Right atrium auricular region (tissue), 2 donors: ENCODE measurements at places on chromosomes 3 and 15. TPM values are rescaled to one million over a fixed set of nuclear protein-coding genes. Genes with fewer than 3 reads are reported as not detected.

- DNase-seq, result no peak
Measured at GRCh38 chr3:42367903-42368302, 42.5 kb downstream of the LYZL4 start.

GRCh38 chr3:179750720-179751328, 98.0 kb downstream of the USP13 start:
- no peak for DNase-seq

DNA sequence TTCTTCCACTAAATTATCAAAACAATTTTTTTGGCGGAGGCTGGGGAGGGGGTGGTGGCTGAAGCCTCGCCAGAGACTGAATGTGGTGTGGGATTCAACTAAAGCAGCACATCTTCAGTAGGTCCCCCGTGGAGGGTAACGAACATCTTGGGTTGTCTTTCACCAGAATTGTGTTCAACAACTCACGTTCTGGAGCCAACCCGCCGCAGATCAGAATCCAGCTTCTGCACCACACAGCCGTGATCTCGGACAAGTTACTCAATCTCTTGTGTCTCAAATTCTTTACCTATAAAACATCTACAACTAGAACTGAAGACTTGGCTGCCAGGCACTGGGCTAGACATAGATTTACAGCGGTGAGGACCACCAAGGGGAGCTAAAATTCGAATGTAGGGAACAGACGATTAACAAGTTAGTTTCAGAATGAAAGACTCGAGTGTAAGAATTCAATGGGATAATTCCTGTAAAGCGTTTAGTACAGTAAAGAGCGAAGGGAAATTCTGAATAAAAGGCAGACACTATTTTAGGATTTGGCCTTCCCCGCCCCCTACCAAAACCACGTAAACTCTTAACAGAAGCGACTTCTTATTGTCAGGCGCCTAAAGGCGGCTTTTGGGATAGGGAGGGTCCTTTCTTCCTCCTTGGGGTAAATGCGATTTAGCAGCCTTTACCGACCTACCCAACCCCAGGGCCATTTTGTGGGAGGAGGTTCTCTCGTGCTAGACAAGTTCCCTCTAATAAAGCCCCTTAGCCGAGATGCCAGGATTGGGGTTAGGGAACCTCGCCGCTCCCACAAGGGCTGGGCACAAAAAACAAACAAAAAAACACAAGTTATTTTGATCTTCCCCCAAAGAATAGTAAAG, 697 bp upstream of the RAB5A start:
- no peak for DNase-seq

- DNase-seq, result no peak
Measured at GRCh38 chr3:101886626-101887025, 37.3 kb downstream of the NFKBIZ start.

SPINT1 gene
- 6.5 TPM for total RNA-seq

NDN gene
- total RNA-seq, result 51.6 TPM

TUSC7 gene
- not detected for total RNA-seq

DNA sequence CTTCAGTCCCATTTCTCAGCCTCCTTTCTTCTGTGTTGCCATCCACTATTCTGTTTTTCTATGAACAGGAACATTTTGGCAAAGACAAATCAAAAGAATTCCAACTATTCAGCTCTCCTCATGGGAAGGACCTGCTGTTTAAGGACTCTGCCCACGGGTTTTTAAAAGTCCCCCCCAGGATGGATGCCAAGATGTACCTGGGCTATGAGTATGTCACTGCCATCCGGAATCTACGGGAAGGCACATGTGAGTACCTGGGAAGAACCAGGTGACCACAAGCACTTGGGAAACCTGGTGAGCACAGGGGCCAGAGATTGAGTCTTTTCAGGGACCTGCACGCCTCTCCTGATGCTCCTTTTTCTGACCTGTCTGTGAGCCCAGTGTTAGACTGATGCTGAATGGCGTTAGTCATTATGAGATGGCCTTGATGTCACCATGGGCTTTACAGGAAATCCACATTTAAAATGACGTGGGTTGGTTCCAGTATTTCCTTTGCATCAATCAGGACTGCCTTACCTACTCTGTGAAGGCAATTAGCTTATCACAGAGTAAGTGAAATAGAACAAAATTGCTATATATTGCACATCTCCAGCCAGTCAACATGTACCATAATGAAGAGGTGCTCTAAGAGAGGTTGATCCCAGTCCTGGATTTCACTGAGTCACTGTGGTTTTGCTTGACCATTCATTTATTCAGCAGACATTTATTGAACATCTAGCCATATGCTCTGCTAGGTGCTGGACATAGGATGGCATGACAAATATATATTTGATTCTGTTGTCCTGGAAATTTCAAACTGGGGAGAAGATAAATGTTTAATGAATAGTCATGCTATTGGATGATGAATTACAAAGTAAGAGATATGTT, 11.7 kb downstream of the TF start:
- DNase-seq, result no peak

GOLGA6L10 gene
- 0.33 TPM for total RNA-seq

- no peak for DNase-seq
Measured at GRCh38 chr3:165195241-165195639, 944 bp downstream of the SLITRK3 start.

GRCh38 chr15:68341760-68342725, 64.5 kb downstream of the FEM1B start:
- no peak for DNase-seq

DNA sequence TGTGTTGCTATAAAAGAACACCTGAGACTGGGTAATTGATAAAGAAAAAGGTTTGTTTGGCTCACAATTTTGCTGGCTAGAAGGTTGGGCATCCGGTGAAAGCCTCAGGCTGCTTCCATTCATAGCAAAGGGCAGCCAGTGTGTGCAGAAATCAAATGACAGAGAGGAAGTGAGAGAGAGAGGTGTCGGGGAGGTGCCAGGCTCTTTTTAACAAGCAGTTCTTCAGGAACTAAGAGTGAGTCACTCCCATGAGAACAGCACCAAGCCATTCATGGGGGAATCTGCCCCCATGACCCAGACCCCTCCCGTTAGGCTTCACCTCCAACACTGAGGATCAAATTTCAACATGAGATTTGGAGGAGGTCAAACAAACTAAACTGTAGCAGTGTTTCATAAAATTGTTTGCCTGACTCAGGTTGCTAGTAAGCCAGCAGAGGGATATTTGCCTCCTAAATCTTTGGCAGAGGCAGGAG, 4.5 kb upstream of the PARP15 start:
- no peak for DNase-seq

- DNase-seq, result no peak
Measured at GRCh38 chr3:87461036-87461435, 184.7 kb upstream of the POU1F1 start.

- no peak for DNase-seq
Measured at GRCh38 chr15:82963471-82964341, 11.2 kb upstream of the HOMER2 start.

KIF7 gene
- total RNA-seq, result 7.6 TPM

GRCh38 chr3:123330441-123330991, 118.4 kb downstream of the ADCY5 start:
- no peak for DNase-seq

DNA sequence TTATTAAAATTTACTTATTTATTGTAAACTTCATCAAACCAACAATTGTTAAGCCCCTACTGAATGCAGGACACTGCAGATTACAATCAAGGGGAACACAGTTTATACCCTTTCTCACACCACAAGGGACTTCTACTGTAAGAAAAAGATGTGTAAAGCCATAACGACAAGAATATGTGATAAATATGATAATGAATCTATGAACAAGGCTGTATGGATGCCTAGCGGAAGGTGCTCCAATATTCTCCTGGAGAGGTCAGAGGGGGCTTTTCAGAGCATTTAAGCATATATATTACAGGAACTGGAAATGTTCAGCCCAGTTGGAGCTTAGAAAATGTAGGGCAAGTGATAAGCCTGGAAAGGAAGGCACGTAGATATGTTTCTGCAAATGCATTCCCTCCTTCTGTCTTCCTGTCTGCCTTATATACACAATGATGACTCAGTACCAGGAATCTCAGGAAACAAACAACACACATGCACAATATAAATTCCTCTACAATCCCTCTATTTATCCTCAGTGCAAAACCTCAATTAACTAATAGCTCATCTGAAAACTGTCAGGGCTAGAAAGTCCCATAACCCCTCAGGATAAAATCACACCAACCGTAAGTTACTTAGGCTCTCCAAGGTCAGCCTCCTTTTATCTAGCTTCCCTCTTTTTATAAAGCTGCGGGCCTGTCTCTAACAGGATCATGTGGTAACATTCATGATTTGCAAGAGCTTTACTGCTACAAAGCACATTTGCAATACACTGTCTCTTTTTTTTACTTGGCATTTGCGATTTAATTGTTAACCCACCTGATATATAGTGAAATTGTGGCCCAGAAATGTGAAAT, 393.1 kb downstream of the LPP start:
- no peak for DNase-seq

- no peak for DNase-seq
Measured at GRCh38 chr15:93981706-93982105, 249.7 kb upstream of the MCTP2 start.

DNA sequence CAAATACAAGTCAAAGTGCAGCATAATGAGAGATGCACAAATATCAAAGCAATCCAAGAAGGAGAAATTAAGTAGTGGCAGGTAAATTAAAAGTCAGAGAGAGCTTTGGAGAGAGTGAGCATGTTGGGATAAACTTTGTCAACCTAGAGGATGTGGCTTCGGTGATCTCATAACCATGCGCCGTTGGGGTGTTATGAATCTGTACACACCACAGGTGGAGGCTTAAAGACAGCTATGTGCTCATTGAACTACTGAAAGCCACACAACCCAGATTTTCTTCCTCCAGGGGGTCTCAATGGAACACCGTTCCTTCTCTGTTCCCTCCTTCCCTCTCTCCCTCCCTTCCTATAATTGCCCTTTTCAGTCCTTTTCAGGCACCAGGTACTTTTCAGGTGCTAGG, 52.0 kb downstream of the SUCNR1 start:
- DNase-seq, result no peak

- DNase-seq, result no peak
Measured at GRCh38 chr3:120683213-120683612, 1.2 kb upstream of the HGD start.

DNA sequence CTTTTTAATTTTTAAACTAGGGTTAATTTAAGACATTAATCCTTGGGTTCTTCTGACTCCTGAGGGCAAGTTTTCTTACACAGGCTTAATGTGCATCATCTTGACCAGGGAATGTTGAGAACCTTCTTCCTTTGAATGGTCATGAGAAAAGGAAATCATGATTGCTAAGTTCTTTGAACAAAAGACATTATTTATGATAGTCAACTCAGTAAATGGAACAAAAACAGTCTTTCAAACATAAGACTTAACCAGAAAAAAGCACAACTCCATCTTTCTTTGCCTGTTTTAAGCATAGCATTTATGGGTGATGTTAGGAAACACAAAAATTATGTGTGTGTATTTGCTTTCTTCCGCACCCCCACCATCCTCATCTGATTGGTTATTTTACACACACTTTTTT, 5.4 kb downstream of the TLNRD1 start:
- no peak for DNase-seq

- no peak for DNase-seq
Measured at GRCh38 chr15:48993380-48993779, 29.7 kb upstream of the SHC4 start.

- no peak for DNase-seq
Measured at GRCh38 chr3:66405701-66406091, 95.1 kb downstream of the LRIG1 start.

DNA sequence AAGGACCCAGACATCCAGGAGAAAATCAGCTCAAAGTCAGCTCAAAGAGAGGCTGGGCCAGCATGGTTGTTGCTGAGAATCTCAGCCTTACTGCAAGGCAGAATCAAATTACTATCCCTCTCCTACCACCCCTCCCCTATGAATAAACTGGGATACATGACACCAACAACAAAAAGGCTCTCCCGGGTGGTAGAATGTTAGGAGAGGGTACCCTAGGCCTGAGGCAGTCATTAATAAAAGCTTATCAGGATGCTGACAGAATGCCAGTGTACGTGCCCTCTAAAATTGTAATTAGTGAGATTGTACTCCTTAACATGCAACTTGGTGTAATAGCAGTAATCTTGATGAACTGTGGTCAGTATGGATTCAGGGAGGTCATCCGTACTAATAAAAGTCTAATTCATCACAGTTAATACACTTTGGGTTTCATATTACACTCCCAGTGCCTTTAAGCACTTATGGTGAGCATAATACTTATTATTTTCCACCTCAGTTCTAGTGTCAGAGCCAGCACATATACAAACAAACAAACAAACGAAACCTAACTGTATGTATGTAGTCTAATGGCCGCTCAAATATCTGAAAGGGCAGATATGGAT, 76.5 kb downstream of the B3GALNT1 start:
- DNase-seq, result no peak

- no peak for DNase-seq
Measured at GRCh38 chr15:92821491-92822116, 78.5 kb upstream of the CHD2 start.

DUOXA1 gene
- total RNA-seq, result 0.41 TPM

FAM107A gene
- total RNA-seq, result 80.7 TPM

UBAP1L gene
- 0.48 TPM for total RNA-seq
